ENCODE measurements at places on chromosomes 2 and 18.

GRCh38 chr2:79619976-79620375 is 107.1 kb downstream of the CTNNA2 start:
- DNase-seq, result no peak

GRCh38 chr2:239775623-239776435 is 249.3 kb downstream of the NDUFA10 start:
- peak; percentile 25 for DNase-seq

GRCh38 chr2:202065876-202066275 is 7.2 kb upstream of the KIAA2012 start:
- no peak for DNase-seq

GRCh38 chr2:204871231-204871953 is 326.1 kb downstream of the PARD3B start:
- no peak for DNase-seq

DNA sequence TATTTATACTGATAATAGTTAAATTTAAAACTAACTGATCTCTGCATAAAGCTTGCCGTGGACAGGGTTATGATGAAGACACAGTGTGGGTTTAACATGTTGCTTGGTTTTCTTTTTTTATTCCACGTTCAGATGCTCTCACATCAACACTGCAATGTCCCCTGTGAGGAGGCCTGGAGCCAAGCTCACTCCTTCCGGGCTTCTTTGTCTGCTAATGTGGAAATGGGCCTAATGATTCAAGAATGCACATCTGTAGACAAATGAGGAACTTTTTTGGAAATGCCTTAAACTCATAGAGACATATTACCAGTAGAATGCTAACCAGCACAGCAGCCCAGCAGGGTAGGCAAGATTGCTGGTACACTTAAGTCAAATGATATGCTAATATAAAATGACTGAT is 208.0 kb downstream of the GALR1 start:
- no peak for DNase-seq

- DNase-seq, result peak; percentile 47
These were observed 103.4 kb downstream of the HDAC4 start for GRCh38 chr2:239297142-239298004.

GRCh38 chr2:67130531-67131256 is 266.4 kb upstream of the ETAA1 start:
- no peak for DNase-seq

DNA sequence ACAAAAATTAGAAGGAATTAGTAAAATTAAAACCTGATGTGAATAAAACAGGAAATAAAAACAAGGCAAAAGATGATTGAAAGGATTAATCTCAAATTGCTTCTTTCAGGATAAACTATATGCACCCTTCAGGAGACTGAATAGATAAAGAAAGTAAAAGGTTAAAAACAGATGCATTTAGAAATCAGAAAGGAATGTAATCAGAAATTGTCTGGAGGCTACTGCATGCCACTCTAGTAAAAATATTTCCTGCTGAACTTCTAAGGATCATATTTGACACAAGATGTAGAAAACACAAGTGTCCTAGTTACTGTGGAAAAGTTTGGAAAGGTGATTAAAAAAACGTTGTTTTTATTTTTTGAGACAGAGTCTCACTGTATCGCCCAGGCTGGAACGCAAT is 16.2 kb downstream of the CHCHD5 start:
- no peak for DNase-seq

GRCh38 chr2:218881744-218882460 is 1.2 kb downstream of the WNT10A start:
- no peak for DNase-seq

- no peak for DNase-seq
These were observed 83.5 kb downstream of the MYL12B start for GRCh38 chr18:3345452-3345851.

DNA sequence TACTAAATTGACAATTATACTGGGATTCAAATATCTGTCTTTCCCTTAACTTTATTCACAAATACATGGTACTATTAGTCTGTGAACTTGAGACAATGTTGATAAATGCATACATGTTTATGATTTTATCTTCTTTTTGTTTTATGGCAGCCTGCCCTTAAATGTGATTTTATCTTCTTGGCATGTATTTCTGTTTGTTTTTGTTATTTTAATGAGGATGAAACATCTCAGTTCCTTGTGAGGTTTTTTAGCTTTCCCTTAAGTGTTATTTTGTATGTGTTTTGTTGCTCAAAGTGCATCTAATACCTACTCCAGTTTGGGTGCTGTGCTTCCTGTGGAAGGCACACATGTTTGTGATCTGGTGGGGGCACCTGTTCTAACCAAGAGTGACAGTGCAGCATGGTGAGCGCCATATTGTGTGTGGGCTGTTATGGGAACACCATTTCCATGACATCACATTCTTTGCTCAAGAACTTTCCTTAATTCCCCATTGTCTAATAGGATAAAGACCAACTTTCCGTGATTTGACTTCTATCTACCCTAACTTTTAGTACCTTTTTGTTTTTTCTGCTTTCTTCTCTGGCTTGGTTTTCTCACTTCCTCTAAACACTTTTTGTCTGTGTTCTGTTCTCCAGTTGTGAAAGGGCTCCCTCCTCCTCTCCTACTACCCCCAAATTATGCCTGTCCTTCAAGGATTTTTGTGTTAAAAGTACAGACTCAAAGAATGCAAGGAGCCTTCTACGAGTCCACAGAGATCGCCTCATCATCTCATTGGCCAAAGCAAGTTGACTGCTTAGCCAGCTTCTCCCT is 162.1 kb upstream of the TTC39C start:
- no peak for DNase-seq

GRCh38 chr2:161426922-161427663 is 11.0 kb downstream of the TBR1 start:
- DNase-seq, result peak; percentile 72

DNA sequence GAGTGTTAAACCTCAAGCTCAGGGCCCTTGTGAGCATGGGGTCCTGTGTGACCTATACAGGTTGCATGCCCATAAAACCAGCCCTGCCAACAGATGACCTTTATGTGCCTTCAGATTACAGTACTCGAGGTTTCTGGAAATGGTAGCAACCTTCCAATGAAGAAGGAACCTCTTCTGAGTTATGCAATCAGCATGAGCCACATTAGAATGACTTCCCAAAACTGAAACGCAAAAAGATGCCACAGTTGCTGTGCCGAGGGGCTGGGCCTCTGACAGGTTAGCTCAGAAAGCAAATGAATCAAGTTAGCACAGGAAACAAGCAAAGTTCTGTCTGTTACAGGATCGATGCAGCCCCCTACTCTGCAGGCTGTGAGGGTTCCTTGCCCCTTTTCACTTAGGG is 37.7 kb downstream of the TGFA start:
- peak; percentile 22 for DNase-seq

DNA sequence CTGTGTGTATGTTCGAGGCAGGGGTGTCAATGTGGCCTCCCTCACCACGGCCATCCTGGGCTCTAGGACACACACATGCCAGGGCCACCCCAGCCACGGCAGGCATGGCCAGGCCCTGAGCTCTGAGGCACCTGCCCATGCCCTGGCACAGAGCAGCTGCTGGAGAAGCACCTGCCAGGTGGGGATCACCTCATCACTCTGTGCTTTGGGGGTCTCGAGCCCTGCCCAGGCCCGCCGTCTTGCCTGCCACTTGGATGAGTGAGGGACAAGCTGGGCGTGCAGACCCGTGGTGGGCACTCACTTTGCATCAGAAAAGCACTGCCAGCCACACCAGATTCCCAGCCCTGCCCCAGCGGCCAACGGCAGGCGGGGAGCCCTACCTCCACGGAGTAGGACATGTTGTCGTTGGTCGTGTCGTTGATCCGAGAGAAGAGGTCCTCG is 33.1 kb downstream of the KIF1A start:
- DNase-seq, result no peak

- no peak for DNase-seq
These were observed 86.9 kb upstream of the MAP3K20 start for GRCh38 chr2:172988728-172989127.

Data from endodermal cell (in vitro differentiated cells).